ENCODE measurements at places on chromosomes 13 and 19.

GRCh38 chr19:5826531-5827341 is 12.8 kb downstream of the FUT6 start:
- peak; percentile 93 for DNase-seq
- H3K36me3 ChIP-seq = no peaks in the 10 kb centered on the region
- H3K4me3 ChIP-seq = no peak overlapping the region
- H3K4me1 ChIP-seq = peaks cover 25% of the 10 kb centered on the region
- H3K27ac ChIP-seq = peak overlapping the region; percentile 59
- no peaks in the 10 kb centered on the region for H3K27me3 ChIP-seq

DNA sequence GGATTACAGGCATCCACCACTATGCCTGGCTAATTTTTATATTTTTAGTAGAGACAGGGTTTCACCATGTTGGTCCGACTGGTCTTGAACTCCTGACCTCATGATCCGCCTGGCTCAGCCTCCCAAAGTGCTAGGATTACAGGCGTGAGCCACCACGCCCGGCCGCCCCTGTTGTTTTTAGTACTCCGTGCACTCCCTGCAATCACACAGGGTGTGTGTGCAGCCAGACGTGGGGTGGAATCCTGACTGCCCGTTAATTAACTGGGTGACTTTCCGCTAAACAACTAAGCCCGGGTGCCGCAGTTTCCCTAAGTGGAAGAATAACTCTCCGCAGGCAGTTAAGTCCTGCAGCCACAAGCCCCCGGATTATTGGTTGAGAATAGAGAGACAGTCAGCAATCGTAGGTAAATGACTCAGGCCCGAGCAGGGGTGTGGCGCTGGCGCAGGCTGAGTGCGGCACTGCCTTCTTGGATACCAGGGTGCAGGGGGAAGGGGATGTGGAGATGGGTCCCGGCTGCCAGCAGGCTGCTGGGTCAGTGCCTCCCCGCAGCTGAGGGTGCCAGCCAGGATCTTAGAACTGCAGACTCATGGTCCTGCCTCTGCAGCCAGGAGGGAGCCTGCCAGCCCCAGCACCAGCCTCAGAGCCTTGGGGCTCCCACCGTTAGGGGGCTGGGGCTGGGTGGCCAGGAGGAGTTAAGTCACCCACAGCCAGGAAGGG is 6.1 kb upstream of the FXYD3 start:
- H3K27ac ChIP-seq = no peak overlapping the region
- H3K27me3 ChIP-seq = no peaks in the 10 kb centered on the region
- H3K4me1 ChIP-seq = no peaks in the 10 kb centered on the region
- no peak for DNase-seq
- no peaks in the 10 kb centered on the region for H3K36me3 ChIP-seq

DNA sequence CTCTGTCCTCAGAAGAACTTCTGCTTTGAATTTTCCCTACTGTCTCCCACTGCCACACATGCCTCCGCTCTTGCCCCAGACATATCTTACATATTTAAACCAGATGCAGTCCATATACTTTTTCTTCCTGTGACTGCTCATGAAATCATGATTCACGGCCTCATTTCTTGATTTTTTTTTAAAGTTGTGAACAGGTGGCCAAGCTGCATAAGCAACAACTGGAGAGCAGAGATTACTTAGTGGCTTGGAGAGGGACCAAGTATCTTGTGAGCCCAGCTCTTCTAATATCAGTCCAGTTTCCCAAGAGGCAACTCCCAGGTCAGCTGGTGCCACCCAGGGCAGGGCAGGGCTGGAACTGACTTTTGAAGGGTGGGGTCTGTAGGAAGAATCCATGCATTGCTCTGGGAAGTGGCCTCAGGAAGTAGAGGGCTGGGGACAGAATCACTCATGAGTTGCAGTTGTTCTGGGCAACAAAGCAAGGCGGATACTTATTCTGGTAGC is 152.4 kb downstream of the LMO7 start:
- DNase-seq = peak; percentile 94
- peaks cover 26% of the 10 kb centered on the region for H3K4me1 ChIP-seq
- H3K4me3 ChIP-seq = peak overlapping the region; percentile 55
- H3K36me3 ChIP-seq = peaks cover 5% of the 10 kb centered on the region
- H3K27ac ChIP-seq = peak overlapping the region; percentile 85
- H3K27me3 ChIP-seq = no peaks in the 10 kb centered on the region

DNA sequence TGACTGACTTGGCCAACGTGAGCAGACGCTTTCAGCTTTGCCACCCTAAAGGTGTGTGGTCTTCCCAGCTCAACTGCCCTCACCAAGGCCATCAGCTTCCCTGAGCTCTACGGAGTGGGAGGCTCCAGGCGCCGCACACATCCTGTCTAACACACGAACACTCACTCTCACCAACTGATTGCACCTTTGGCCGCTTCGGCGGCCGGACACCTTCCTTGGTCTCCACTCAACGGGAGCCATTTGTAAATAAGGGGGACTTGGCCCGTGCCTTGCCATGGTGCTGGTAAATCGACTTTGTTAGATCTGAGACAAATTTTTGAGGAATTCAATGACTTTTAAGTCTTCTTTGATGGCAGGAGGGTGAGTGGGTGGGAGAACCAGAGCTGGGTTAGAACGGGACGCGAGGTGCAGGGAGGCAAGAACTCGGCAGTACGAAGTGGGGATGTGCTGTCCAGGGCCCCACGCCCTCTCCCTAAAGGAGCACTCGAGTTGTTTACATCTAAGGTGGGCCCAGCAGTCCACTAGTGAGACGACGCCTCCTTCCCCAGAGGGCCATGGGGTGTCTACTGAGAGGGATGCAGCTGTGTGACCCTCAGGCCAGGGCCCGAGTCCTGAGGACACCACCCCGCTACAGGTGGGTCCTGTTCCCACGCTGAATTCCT is 4.4 kb downstream of the C13orf46 start:
- no peak overlapping the region for H3K4me3 ChIP-seq
- H3K4me1 ChIP-seq = no peaks in the 10 kb centered on the region
- DNase-seq = no peak

GRCh38 chr19:12720296-12720695 is 3.4 kb downstream of the TNPO2 start:
- peaks cover 2% of the 10 kb centered on the region for H3K4me1 ChIP-seq
- H3K27me3 ChIP-seq = no peaks in the 10 kb centered on the region
- H3K4me3 ChIP-seq = peak overlapping the region; percentile 78
- no peak for DNase-seq
- peaks cover 38% of the 10 kb centered on the region for H3K36me3 ChIP-seq

GRCh38 chr19:45716359-45717130 is 14.2 kb downstream of the FBXO46 start:
- peaks cover 3% of the 10 kb centered on the region for H3K36me3 ChIP-seq
- H3K27ac ChIP-seq = peak overlapping the region; percentile 39
- H3K4me3 ChIP-seq = peak overlapping the region; percentile 65
- H3K27me3 ChIP-seq = no peaks in the 10 kb centered on the region

- peaks cover 14% of the 10 kb centered on the region for H3K36me3 ChIP-seq
- H3K27ac ChIP-seq = peak overlapping the region; percentile 86
- H3K4me1 ChIP-seq = peaks cover 39% of the 10 kb centered on the region
- DNase-seq = peak; percentile 69
These were observed 67.9 kb downstream of the NDFIP2 start for GRCh38 chr13:79548902-79549301.

- H3K4me3 ChIP-seq = no peak overlapping the region
- H3K27me3 ChIP-seq = no peaks in the 10 kb centered on the region
- no peak for DNase-seq
- H3K27ac ChIP-seq = no peak overlapping the region
These were observed 2.6 kb downstream of the GTF2F2 start for GRCh38 chr13:45122941-45123340.

- H3K4me3 ChIP-seq = peak overlapping the region; percentile 66
- 0 out of 2 replicates have a peak, but pooled peaks cover 3% of the 10 kb centered on the region for H3K4me1 ChIP-seq
These were observed 7.4 kb upstream of the CNFN start for GRCh38 chr19:42397263-42398166.

DNA sequence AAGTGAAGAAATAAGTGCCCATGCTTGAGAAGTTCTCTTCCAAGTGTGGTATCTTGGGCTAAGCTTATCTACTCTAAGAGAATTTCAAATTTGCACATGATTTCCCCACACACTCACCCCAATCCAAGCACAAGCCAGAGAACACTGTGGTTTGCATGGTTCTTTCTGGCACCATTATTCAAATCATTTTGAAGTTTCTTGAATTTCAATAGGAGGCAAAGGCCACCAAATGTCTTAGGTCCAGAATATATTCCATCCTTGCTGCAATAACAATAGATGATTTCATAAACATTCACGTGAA is 359.7 kb downstream of the IRS2 start:
- no peak overlapping the region for H3K27ac ChIP-seq
- DNase-seq = no peak
- no peaks in the 10 kb centered on the region for H3K36me3 ChIP-seq
- H3K4me3 ChIP-seq = no peak overlapping the region
- no peaks in the 10 kb centered on the region for H3K4me1 ChIP-seq
- H3K27me3 ChIP-seq = no peaks in the 10 kb centered on the region

DNA sequence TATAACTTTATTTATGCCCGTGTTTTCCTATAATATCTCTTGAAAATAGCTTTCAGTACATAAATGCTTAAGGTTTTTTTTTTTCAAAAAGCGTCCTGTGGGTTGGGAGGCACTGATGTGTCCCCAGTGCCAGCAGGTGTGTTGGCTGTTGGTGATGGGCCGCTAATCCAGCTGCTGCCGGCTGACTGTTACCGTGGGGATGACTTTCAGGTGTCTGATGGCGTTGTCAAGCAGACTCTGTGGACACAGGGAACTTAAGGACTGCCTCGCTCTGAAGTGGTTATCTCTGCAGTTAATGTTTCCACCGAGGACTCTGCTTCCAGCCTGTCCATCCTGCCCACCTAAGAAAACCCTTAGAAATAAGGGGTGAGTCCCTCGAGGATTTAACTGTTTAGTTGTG is 94.5 kb downstream of the ANKRD10 start:
- no peak overlapping the region for H3K4me3 ChIP-seq
- no peaks in the 10 kb centered on the region for H3K4me1 ChIP-seq
- DNase-seq = no peak

DNA sequence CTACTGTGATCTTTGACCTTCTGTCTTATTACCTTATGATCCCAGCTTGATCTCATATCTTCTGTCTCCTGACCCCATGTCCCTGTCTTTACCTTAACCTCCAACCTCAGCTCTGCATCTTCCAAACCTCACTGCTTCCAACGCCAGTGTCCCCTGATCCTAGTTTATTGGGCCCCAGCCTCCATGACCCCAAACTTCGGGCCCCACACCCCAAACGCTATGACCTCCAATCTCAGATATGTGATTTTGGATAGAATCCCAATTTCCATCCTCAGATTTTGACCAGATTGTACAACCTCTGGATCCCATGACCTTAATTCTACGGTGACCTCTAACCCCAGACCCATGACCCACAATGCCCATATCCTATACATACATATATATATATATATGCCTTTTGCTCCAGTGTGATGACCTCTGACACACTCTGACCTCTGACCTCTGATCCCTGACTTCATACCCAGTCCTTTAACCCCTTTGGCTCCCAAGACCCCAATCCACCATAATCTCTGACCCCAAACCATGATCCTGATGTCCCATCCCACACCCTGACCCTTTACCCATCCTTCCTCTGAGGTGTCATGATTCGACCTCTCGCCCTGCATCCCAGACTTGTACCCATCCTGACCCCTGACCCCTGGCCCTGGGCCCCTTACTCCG is 3.5 kb downstream of the KLK12 start:
- no peak overlapping the region for H3K27ac ChIP-seq
- DNase-seq = no peak
- peaks cover 4% of the 10 kb centered on the region for H3K27me3 ChIP-seq
- no peak overlapping the region for H3K4me3 ChIP-seq
- H3K36me3 ChIP-seq = no peaks in the 10 kb centered on the region

- no peaks in the 10 kb centered on the region for H3K36me3 ChIP-seq
- DNase-seq = no peak
- H3K27me3 ChIP-seq = peaks cover 11% of the 10 kb centered on the region
- H3K27ac ChIP-seq = no peak overlapping the region
- no peak overlapping the region for H3K4me3 ChIP-seq
These were observed 8.6 kb upstream of the HIPK4 start for GRCh38 chr19:40398417-40399131.

- no peak overlapping the region for H3K4me3 ChIP-seq
- DNase-seq = peak; percentile 84
- H3K36me3 ChIP-seq = no peaks in the 10 kb centered on the region
- H3K4me1 ChIP-seq = no peaks in the 10 kb centered on the region
These were observed 54.0 kb downstream of the GNG7 start for GRCh38 chr19:2648528-2648937.

DNA sequence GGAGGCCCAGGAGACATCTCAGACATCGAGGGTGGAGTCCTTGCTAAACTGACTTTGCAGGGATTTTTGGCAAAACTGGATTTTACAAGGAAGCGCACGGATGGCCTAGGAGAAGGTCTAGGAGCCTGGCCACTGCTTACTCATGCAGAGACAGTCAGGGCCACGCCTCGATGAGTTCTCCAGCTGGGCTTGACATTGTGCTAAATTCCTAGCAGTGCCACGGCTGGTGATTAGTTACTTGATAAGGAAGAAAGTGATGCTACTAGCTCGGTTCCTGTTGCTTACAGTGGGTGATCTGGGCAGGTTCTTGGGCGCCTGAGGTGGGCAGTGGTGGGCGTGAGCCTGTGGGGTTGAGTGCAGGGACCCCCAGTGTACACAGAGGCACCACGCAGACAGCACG is 143.4 kb downstream of the SOX1 start:
- no peaks in the 10 kb centered on the region for H3K4me1 ChIP-seq
- H3K36me3 ChIP-seq = no peaks in the 10 kb centered on the region
- peaks cover 2% of the 10 kb centered on the region for H3K27me3 ChIP-seq
- DNase-seq = no peak
- no peak overlapping the region for H3K27ac ChIP-seq

- H3K4me1 ChIP-seq = peaks cover 3% of the 10 kb centered on the region
- H3K36me3 ChIP-seq = no peaks in the 10 kb centered on the region
- no peak overlapping the region for H3K27ac ChIP-seq
- DNase-seq = no peak
- H3K27me3 ChIP-seq = no peaks in the 10 kb centered on the region
These were observed 226.1 kb downstream of the RFC3 start for GRCh38 chr13:34044041-34044440.

DNA sequence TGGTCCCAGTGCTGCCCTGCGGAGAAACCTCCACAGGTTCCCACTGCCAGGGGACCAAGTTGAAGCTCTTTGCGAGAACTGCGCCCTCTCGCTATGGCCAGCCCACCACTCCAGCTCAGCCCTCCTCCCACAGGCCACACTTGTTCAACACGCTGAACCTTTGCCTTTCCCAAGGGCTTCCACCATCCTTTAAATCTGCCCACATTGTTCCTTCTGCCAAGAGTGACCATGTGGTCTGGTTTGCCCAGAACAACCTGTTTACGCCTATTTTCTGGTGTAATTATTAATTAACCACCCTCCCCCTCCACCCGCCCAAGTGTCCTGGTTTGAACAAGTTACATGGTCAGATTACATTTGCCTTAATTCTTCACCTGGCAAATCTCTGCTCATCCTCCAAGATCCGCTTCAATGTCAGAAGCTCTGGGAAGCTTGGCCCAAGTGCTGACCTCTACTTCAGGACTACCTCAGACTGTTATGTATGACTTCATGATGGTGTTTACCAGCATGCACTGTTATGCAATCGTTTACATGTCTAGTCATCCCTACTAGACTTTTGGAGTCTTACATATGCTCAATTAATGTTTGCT is 12.0 kb upstream of the USP12 start:
- H3K4me1 ChIP-seq = 0 out of 2 replicates have a peak, but pooled peaks cover 5% of the 10 kb centered on the region
- H3K36me3 ChIP-seq = no peaks in the 10 kb centered on the region
- DNase-seq = no peak
- 0 out of 2 replicates have a peak, but pooled peaks cover 3% of the 10 kb centered on the region for H3K27me3 ChIP-seq
- H3K27ac ChIP-seq = no peak overlapping the region

- no peak overlapping the region for H3K4me3 ChIP-seq
- H3K27ac ChIP-seq = no peak overlapping the region
- no peak for DNase-seq
- no peaks in the 10 kb centered on the region for H3K27me3 ChIP-seq
- peaks cover 6% of the 10 kb centered on the region for H3K36me3 ChIP-seq
- H3K4me1 ChIP-seq = no peaks in the 10 kb centered on the region
These were observed 213.5 kb downstream of the DIAPH3 start for GRCh38 chr13:59950266-59950665.

All from SJCRH30 (cell line).